ENCODE measurements at places on chromosomes 2 and 18.

GRCh38 chr2:241788135-241788534, 11.5 kb downstream of the GAL3ST2 start:
- no peak for DNase-seq

- no peak for DNase-seq
These were observed 106.2 kb upstream of the ZFP36L2 start for GRCh38 chr2:43332653-43333052.

DNA sequence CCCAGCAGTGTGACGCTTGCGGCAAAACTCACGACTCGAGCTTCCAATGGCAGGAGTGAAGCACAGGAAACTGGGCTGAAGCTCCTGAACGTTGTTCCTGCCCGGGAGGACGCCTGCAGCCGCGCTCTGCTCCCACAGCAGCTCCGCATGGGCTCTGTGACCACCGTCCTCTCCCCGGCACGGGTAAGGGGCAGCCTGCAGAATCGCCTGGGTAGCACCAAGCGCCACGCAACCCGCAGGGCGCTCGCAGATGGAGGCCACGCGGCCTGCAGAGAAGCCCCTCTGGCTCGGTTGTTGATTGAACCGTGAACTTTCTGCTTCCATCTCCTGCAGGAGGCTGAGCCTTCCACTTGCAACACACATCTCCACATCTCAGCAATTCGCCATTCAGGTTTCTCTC, 63.3 kb upstream of the ZNF236 start:
- DNase-seq, result no peak

- DNase-seq, result no peak
These were observed 68.1 kb downstream of the GNAL start for GRCh38 chr18:11757084-11757590.

- no peak for DNase-seq
These were observed 46.3 kb downstream of the ADCYAP1 start for GRCh38 chr18:950882-951495.

DNA sequence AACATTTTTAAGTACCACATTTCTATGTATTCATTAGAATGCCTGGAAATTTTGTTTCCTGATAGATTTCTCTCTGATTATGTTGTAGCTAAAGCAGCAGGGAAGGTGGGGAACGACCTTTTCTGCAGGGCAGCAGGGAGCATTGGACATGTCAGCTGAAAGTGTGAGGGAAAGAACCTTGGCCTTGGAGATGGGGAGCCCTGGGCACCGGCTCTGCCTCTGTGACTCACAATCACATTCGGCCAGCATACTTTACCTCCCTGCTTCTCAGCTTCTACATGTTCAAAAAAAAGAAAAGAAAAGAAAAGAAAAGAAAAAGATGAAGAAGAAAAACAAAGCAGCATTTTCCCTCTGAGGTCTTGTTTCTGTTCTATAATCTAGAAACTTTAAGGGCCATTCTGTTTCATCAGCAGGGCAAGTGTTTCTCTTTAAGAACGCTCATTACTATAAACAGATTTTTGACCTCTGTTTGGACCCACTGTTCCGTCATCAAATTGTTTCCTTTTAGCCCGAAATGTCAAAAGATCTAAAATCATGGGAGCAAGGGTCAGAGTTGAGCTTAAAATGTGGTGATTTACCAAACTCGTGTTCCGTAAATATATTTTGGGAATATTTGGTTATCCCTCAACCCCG, 27.9 kb downstream of the SETBP1 start:
- DNase-seq, result no peak

- no peak for DNase-seq
These were observed 60.2 kb downstream of the CDCA7 start for GRCh38 chr2:173414823-173415322.

- no peak for DNase-seq
These were observed 105.4 kb upstream of the SCN1A start for GRCh38 chr2:166233244-166233643.

GRCh38 chr2:135557530-135557929, 26.2 kb downstream of the R3HDM1 start:
- DNase-seq, result no peak

- DNase-seq, result no peak
These were observed 153.3 kb upstream of the RBMS1 start for GRCh38 chr2:160646684-160647444.

- no peak for DNase-seq
These were observed 49.1 kb upstream of the CTDP1 start for GRCh38 chr18:79630281-79631095.

DNA sequence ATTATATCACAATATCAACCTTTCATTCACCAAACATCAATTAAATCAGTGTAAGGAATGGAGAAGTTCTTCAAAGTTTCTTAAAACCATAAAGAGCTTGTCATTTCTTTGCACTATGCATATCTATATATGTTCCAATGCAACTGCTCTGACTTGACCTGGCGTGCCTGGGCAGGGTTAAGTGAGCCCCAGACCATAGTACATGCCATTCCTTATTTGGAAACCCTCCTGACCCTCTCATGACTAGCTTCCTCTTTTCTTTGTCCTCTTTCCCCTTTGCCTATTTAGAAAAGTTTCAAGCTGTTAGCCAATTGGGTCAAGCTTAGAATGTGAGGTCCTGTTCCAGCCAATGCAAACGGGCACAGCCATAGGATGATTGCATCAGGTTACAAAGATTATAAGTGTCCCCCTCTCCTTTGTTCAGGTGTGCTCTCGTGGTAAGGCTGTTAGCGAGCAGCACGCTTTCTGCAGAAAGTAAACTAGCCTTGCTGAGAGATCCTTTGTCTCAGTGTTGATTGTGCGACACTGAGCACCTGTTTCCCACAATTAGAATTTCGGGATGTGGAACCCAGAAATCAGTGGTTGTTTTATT, 78.2 kb upstream of the UXS1 start:
- DNase-seq, result no peak

DNA sequence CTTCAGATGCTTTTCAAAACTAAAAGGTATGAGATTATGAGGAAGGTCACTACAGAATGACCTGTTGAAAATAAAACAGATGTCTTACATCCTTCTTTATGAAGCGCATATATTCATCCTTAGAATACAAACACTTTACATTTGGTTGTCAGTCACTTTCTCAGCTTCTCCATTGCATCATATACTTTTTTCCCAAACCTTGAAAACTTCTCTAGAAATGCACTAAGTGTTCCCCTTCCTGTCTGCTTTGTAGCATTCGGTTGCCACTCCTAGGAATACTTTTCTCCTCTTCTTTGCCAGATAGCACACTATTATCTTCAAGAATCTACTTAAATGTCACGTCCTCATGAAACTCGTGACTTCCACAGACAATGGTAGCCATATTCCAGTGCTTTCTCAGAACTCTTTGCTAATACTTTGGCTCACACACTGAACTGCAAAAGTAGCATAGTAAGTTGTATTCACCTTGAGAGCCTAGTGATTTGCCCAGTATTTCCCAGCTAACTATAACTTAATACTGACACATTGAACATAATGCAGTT, 27.6 kb downstream of the DSC1 start:
- DNase-seq, result no peak

GRCh38 chr2:102487761-102488462, 14.9 kb downstream of the SLC9A4 start:
- no peak for DNase-seq

DNA sequence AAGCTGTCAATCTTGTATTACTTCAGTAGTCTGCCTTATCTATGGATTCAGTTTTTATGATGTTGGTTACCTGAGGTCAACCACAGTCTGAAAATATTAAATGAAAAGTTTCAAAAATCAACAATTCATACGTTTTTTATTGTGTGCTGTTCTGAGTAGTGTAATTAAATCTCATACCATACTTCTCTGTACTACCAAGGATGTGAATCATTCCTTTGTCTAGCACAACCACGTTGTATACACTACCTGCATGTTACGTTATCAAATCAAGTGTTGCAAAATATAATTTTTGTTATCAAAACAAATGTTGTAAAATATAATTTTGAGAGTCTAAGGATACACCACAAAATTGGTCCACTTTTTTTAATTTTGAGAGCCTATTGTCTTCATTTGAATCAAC, 590.2 kb upstream of the SETBP1 start:
- DNase-seq, result no peak

GRCh38 chr2:114614592-114614991, 172.2 kb downstream of the DPP10 start:
- DNase-seq, result no peak

DNA sequence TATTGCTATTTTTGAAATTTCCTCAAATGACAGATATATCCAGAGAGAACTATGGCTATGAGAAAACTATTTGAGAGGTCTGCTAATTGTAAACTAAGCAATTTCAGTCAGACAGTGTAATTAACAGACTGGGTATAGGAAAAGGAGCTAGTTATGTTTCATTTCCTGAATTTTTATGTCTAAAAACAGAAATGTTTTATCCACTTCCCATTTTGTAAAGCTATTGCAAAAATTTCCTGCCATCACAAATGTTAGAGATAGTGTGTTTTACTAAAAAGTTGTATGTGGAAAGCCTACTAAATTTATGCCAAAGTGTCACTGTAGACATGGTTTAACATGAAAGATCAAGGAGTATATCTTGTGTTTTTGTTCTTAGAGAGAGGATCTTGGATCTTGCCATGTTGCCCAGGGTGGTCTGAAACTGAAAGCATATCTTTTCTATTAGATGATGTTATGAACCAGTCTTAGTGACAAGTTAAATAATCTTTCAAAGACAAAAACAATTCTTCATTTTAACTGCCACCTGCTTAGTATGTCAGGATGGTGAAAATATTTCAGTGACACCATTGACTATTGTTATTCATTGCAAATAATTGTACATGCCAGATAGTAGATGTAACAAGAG, 40.5 kb upstream of the ITPRID2 start:
- no peak for DNase-seq

DNA sequence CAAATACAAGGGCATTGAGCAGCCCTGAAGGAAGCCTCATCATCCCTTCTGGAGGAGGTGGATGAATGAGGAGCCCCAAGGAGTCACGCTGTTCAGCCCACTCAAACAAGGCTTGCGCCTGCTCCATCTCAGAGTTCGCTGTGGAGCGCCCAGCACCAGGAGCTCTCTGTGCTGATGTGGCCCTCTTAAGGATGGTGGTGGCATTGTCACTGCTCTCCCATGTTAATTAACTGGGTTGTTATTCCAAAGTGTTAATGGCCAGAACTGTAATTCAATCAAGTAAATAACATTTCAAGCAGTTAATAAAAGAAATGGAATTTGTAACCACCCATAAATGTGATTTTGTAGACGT, 726.0 kb upstream of the RAB6C start:
- no peak for DNase-seq

- no peak for DNase-seq
These were observed 3.0 kb upstream of the INPP1 start for GRCh38 chr2:190340369-190340768.

DNA sequence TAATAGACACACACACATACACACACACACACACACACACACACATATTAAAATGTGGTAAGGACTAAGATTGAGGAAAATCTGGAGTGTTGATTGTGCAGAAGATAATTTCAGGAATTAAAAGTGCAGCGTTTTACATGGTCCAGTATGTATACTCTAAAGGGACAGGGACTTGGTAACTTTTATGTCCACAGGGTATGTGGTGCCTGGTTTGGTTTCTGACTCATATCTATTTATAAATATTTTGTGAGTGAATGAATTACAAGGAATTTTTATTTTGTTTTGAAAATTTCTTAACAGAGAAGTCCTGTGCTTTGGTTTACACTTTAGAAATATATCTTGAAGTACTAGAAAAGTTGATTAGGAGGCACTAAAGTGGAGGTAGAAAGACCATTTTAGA, 287.7 kb upstream of the NXPH2 start:
- no peak for DNase-seq

GRCh38 chr18:39149211-39149806, 1583.7 kb upstream of the CELF4 start:
- DNase-seq, result no peak

DNA sequence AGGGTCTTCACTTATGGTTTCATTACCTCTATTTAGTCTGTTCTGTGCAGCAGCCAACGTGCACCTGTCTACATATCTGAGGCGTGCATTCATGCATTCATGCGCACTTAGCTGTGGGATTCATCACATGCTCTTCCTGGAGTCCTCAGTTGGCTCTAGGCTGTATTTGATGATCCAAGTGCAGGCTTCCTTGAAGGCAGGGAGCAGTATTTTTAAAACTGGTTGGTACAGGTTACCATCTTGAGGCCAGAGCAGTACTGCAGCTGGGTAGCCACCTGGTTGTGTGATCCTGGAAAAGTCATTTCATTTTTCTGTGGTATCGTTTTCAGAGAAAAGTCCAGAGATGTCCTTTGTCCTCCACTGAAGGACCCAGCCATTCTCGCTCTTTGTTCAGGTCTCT, 109.8 kb downstream of the EN1 start:
- no peak for DNase-seq

DNA sequence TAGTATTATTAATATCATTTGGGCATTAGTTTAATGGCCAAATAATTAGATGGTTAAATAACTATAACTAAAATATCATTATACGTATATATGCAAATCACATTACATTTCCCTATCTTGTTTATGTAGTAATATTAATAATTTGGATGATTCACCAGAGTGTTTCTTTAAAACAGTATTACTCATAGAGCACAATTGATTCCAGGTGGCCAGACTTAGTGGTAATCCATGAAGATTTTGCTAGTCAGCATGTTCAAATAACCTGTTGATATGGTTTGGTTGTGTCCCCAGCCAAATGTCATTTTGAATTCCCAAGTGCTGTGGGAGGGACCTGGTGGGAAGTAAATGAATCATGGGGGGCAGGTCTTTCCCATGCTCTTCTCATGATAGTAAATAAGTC, 782.3 kb downstream of the LRP1B start:
- no peak for DNase-seq

- DNase-seq, result no peak
These were observed 32.9 kb downstream of the HS1BP3 start for GRCh38 chr2:20617892-20618467.

DNA sequence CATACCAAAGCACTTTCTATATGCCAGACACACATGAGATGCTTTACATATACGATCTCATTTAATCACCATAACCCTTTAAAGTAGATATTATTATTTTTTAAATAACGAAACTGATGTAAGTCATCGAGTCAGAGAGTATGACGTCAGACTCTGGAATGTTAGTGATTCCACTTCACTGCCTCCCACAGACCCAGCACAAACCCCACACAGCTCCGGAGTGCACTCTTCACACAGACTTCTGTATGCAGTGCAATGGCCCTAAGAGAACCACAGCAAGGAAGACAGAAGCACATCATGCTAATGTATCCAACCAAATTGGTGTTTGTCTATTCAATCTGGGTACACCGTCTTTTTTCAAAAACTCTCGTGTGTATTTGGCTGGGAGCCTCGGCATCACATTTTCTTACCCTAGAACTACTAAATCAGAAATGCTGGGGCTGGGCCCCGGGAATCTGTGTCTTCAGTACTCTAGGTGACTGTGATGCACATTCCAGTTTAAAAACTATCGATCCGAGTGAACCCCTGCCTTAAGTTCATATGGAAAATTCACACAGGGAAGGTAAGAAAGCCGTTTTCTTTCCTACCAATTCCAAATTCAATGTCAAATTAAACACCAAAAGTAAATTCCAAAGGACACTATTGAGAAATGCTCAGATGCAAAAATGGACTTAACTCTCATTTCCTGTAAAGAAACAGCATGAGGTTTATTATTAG, 117.7 kb upstream of the ACVR1C start:
- no peak for DNase-seq

Measured in activated naive CD4-positive, alpha-beta T cell (primary cell).